HS-5 (cell line): ENCODE measurements at places on chromosomes 16 and 17.

GRCh38 chr17:66541461-66542128 lies 239.2 kb downstream of the PRKCA start:
- DNase-seq, result no peak

DNA sequence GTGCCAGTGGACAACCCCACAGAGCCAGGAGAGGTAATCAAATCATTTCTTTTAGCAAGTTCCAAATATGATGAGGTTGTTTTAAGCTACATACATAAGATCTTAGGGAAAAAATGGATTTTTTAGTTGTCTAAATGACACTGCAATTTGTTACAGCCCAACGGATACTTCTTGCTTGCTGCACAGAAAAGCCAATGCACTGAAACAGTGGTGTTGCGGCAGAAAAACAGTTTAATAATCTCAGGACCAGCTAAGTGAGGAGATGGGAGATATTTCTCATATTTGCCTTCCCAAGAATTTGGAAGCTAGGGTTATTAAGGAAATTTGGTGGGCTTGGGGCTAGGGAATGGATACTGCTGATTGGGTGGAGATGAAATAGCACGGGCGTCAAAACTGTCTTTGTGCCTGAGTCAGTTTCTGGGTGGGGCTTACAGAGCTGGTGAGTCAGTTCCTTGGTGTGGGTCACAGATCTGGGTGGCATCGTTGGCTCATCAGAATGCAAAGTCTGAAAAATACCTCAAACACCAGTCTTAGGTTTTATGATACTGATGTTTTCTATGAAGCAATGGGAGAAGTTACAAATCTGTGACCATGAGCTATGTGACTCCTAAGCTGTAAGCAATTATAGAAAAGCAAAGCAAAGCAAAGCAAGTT lies 255.4 kb downstream of the IRX3 start:
- DNase-seq, result peak; percentile 22

DNA sequence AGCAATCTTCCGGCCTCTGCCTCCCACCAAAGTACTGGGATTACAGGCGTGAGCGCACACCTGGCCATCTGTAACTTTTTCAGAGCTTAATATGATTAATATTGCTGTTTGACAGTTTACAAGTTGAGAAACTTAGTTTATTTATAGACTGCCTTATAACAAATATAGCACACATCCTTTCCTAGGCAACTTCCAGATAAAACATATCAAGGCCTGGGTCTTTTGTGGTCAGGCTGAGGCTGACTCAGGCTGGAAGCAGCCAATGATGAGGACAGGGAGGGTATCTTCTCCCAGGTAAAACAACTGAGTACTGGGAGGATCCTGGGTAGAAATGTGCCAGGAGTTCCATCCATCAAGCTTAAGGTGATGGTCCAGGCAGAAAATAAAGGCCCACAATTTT lies 16.2 kb downstream of the LUC7L start:
- no peak for DNase-seq

- no peak for DNase-seq
These were observed 28.4 kb downstream of the CDIP1 start for GRCh38 chr16:4510131-4510530.

GRCh38 chr16:67843343-67843765 lies 1.2 kb downstream of the THAP11 start:
- DNase-seq, result no peak

DNA sequence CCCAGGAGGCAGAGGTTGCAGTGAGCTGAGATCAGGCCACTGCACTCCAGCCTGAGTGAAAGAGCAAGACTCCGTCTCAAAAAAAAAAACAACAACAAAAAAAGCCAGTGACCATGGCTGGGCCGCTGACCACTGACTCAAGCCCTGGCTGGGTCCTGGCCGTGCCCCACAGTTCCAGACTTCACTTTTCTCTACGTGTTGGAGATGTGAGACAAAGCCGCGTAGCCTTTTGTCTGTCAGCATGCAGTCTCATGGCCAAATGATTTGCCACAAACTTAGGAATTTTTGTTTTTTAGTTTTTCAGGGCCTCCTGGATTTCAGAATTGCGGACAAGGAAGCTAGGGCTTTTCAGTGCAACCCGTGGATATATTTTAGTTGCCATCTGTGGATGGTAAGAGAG lies 89.3 kb upstream of the CIBAR2 start:
- no peak for DNase-seq

DNA sequence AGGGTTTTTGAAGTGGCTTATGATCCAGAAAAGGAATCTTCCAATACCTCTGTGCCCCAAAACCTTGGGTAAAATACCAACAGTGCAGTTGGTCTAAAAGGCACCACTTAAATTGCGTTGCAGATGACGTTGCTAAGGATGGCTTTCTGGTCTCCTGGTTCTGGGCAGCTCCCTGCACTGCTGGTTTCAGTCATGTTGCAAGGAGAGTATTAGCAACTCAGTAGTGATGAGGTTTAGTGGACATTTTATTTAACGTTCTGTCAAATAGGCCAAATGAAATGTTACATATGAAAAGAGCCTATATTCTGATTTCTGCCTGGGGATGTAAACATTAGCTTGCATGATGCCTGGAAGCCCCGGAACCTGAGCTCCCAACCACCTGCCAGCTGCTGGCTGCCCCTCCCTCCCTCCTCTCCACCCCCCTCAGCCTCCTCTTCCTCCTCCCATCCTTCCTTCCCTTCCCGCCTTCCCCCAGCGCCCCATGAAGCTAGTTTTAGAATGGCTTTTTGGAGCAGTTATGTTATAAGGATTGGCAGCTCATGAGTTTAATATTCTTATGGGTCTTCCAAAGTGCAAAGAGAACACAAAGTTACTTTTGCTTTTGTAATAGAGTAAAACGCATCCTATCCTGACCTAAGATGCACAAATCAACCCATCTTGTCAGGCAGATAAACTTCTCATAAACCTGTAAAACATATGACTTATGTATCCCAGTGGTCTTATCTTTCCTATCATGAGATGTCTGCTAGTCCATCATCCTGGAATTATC lies 20.7 kb downstream of the CD7 start:
- DNase-seq, result no peak

GRCh38 chr17:43951750-43952149 lies 2.0 kb downstream of the PYY start:
- no peak for DNase-seq

DNA sequence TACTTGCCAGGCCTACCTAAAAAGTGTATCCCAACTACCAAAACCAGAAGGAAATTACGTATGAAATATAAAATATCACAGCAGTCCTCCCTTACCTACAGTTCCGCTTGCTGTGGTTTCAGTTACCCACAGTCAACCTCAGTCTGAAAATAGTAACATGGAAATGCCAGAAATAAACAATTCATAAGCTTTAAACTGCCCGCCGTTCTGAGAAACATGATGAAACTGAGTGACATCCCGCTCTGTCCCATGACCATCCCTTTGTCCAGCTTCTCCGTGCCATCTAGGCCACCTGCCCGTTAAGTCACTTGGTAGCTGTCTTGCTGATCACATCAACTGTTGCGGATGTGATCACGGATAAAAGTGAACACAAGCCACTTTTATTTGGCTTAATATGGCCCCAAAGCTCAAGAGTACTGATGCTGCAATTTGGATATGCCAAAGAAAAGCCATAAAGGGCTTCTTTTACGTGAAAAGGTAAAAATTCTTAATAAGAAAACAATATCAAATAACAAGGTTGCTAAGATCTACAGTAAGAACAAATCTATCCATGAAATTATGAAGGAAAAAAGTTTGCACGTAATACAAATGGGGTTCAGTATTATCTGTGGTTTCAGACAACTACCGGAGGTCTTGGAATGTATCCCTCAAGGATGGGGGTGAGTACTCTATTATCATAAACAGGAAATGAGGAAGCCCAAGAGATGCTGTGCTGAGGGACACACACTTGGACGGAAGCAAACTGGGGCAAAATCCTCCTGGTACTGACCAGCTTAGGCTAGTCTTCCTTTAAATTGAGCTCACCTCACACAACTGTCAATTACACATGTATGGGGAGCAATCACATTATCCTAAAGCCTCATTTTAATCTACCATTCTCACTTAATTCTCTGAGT lies 8.2 kb downstream of the USP22 start:
- DNase-seq, result no peak

GRCh38 chr17:3980381-3981014 lies 16.3 kb upstream of the ATP2A3 start:
- no peak for DNase-seq

- DNase-seq, result no peak
These were observed 14.1 kb downstream of the SLC7A6OS start for GRCh38 chr16:68296693-68297092.

DNA sequence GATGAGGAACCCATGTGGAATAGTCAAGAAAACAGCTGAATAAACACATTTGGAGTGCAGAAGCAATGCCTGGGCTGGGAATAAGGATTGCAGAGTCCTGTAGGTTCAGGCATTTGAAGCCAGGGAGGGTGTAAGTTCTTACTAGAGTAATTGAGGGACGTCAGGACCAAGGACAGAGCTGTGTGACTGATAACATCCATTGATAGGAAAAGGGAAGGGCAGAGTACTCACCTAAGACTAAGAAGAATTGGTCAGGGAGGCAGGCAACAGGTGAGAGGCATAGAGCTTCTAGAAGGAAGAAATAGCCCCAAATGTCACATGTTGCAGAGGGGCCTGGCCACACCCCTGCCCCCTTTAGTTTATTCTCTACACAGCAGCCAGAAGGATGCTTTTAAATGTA lies 79.8 kb upstream of the TMEM132E start:
- no peak for DNase-seq

- no peak for DNase-seq
These were observed 6.0 kb downstream of the TEKT5 start for GRCh38 chr16:10688726-10689125.

DNA sequence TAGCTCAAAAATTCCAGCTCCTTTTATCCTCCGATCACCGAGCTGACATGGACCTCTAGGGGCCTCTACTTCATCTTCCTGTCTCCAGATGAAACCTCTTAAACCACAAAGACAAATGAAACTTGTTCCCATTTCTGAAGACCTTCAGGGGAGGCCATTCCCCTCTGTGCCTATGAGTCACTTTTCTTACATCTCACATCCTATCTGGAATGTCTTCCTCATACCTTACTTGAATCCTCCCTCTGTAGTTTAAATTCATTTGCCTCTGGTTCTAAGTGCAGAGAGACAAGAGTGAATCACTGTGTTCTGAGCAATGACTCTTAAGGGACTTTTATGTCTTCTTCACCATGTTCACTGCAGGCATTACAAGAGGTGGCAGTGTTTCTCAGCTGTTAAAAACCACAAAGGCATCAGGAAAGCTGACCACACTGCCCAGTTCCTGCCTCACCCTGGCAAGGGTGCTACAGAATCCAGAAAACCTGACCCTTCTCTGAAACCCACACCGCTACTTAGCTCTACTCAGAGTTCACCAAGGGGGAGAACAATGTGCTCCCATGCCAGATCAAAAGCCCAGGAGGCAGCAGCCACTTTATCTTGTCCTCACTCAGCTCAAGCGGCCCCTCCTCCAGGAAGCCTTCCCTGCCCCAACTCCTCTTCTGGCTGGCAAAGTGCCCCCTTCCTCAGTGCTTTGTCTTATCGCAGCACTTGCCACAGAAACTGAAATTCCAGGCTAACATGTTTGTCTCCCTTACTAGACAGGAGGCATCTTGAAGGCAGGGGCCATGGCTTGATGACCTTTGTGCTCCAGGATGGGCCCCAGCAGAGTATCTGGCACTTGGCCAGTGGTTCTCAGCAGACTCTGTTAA lies 6.4 kb downstream of the CUEDC1 start:
- DNase-seq, result peak; percentile 99

GRCh38 chr17:386141-386876 lies 33.7 kb upstream of the RPH3AL start:
- DNase-seq, result no peak

- DNase-seq, result no peak
These were observed 24.6 kb downstream of the NME3 start for GRCh38 chr16:1746693-1747195.
